ENCODE measurements at places on chromosomes 1 and 21. TPM values are rescaled to one million over a fixed set of nuclear protein-coding genes. Genes with fewer than 3 reads are reported as not detected.

DNA sequence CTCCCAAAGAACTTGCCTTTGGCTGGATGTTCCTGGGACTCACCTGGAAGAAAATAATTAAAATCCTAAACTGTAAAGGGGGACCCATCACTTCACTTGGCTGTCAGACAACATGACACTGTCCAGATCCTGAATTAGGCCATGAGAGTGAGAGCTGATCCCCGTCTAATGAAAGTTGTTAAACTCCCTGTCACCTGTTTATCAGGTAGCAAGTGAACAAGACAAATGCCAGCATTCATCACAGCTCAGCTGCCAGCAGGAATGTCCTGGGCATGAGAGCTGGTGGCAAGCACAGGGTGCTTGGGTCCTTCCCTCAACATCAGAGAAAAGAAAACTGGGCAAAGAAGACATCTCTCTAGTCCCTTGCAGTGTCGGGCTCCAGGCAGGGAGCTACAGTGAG lies 23.8 kb downstream of the PMVK start:
- H3K27me3 ChIP-seq: no peaks in the 10 kb centered on the region
- no peak overlapping the region for H3K4me3 ChIP-seq
- peaks cover 12% of the 10 kb centered on the region for H3K36me3 ChIP-seq
- no peak overlapping the region for H3K27ac ChIP-seq
- H3K4me1 ChIP-seq: no peaks in the 10 kb centered on the region

DNA sequence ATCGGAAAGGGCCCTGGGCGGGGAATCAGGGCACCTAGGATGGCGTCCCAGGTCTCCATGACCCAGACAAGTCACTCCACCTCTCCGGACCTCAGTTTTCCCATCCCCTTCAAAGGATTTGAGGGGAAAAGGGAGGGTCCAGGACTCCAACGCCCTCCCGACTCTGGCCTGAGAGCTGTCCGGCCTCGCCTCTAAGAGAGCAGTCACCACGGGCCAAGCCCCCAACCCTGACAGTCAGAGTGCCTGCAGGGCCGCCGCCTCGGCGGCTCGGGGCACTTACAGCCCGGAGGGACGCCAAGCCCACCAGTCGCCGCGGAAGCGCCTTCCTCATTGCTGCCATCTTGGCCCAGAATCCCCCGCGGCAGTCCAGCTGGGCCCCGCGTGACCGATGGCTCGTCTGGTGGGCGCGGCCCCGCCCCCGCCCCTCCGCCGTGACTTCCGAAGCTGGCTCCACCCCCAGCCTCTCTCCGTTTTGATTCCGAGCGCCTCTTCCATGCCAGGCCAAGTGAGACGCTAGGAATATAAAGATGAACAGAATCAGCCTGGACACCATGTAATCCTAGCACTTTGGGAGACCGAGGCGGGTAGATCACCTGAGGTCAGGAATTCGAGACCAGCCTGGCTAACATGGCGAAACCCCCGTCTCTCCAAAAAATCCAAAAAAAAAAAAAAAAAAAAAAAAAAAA lies at the start of gene HMGCL:
Gene HMGCL, minus strand, starts transcription at position 354 of the 686 bp plus-strand sequence. Its CDS starts 14 bp downstream, at position 340.
- H3K4me3 ChIP-seq: peak within 1 kb of the TSS; percentile 92
- H3K27me3 ChIP-seq: no peaks in the 10 kb centered on the region
- DNase-seq: peak; percentile 91
- H3K27ac ChIP-seq: peak within 1 kb of the TSS; percentile 93

- peaks cover 2% of the 10 kb centered on the region for H3K4me1 ChIP-seq
- H3K27ac ChIP-seq: no peak overlapping the region
- no peaks in the 10 kb centered on the region for H3K36me3 ChIP-seq
- DNase-seq: no peak
- no peaks in the 10 kb centered on the region for H3K27me3 ChIP-seq
Measured at GRCh38 chr1:109208836-109209463, 4.8 kb upstream of the SARS1 start.

DNA sequence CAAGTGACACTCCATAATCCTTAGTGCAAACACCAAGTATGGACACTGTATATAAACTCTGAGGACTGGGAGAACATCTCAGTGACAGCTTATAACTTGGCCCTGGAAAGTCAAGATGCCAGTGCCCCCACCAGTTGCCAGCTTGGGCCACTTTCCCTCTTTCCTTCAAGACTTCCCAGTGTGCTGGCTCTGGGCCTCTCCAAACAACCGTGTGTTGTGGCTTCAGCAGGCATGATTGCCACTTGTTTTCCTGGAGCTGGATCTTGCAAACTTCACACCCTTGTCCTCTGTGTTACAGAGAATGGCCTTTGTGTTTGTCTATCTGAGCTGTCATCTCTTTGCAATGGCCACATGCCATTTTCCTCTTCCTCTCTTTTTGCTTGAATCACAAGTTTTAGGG lies 37.0 kb downstream of the CCDC185 start:
- no peaks in the 10 kb centered on the region for H3K4me1 ChIP-seq
- H3K27ac ChIP-seq: no peak overlapping the region
- no peak overlapping the region for H3K4me3 ChIP-seq
- DNase-seq: no peak
- H3K36me3 ChIP-seq: no peaks in the 10 kb centered on the region

- H3K4me3 ChIP-seq: no peak overlapping the region
- no peak for DNase-seq
Measured at GRCh38 chr1:178580876-178581275, 68.0 kb downstream of the TEX35 start.

DNA sequence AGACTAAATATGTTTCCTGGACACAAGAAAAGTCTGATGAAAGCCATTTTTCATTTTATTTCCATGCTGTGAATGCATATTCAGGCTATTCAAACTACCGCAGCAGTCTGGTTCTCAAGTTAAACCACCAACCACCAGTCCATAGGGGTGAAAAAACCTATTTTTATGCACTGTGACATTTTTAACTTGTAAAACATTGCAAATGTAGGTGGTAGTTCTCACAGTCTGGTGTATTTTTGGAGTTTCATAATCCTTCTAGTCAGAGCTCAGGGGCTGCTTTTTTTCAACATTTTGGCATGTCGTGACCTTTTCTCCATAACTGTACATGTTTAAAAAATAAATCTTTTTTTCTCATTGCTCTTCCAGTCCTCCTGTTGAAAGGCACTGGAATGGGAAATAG lies 907.6 kb upstream of the ADGRL2 start:
- H3K36me3 ChIP-seq: no peaks in the 10 kb centered on the region
- no peak for DNase-seq
- no peak overlapping the region for H3K4me3 ChIP-seq
- no peaks in the 10 kb centered on the region for H3K4me1 ChIP-seq

- peak overlapping the region; percentile 89 for H3K27ac ChIP-seq
- peaks cover 9% of the 10 kb centered on the region for H3K36me3 ChIP-seq
- H3K4me1 ChIP-seq: peaks cover 82% of the 10 kb centered on the region
- H3K4me3 ChIP-seq: peak overlapping the region; percentile 82
Measured at GRCh38 chr1:54356680-54357147, 49.5 kb downstream of the SSBP3 start.

DNA sequence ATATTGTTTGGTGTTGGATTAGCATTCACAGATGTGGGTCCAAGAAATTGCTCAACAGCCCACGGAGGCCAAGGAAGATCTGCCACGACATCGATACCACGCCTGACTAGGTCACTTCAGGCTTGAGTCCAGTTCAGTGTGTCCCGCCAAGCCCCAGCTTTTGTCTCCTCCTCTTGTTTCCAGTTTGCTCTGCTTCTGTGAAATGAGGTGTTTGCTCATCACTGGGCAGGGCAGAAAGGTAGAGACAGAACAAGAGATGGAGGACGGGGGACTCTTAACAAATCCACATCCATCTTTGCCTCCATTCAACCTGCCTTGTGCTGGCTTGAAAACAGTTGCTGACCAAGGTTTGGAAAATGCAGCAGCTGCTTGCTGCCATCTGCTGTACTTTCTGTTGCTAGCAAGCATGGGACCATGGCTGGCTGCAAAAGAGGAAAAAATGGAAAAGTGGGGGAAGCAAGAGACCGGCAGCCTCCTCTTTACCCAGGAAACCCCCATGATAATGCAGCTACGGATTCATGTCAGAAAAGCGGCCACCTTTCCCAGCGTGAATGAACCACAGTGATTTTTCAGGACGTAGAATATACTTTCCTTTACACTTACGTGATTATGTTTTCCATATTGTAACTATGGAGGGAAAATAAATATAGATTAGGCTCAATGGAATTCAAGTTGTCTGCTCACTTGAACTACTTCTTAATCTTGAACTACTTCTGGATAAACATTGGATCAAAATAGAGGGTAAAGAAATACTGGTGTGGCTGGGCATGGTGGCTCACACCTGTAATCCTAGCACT lies 80.2 kb upstream of the GREM2 start:
- no peak overlapping the region for H3K27ac ChIP-seq
- no peaks in the 10 kb centered on the region for H3K36me3 ChIP-seq
- DNase-seq: no peak
- H3K4me1 ChIP-seq: peaks cover 6% of the 10 kb centered on the region
- peaks cover 3% of the 10 kb centered on the region for H3K27me3 ChIP-seq
- H3K4me3 ChIP-seq: no peak overlapping the region

DNA sequence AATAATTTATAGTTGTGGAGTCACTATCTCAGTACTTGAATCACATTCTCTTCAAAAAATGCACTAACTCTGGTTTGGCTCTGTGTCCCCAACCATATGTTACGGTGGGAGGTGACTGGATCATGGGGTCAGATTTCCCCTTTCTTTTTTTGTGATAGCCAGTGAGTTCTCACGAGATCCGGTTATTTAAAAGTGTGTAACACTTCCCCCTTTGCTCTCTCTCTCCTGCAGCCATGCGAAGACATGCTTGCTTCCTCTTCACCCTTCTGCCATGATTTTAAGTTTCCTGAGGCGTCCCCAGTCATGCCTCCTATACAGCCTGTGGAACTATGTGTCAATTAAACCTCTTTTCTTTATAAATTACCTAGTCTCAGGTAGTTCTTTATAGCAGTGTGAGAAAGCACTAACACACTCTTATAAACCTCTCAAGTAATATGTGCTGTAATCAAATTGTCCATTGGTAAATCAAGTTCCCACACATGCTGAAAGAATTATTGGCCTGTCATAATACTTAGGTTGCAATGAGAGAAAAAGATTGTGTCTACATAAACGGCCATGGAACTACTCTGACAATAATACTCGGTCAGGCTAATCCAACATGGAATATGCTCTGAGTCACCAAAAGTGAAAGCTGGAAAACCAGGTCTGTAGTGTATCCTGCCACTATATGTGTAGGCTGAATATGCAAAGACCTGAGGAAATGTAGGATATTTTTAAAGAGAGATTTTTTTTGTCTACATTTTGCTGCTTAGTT lies 107.5 kb downstream of the SLC44A5 start:
- no peak overlapping the region for H3K4me3 ChIP-seq
- no peak overlapping the region for H3K27ac ChIP-seq
- H3K4me1 ChIP-seq: no peaks in the 10 kb centered on the region
- no peaks in the 10 kb centered on the region for H3K27me3 ChIP-seq
- DNase-seq: no peak

The NLRP3 gene
- 8.5 TPM for total RNA-seq

The GPR37L1 gene
- total RNA-seq: not detected

GRCh38 chr1:84089867-84090266 lies 54.2 kb upstream of the PRKACB start:
- no peak for DNase-seq
- H3K27ac ChIP-seq: peak overlapping the region; percentile 59
- H3K4me1 ChIP-seq: peaks cover 33% of the 10 kb centered on the region
- H3K36me3 ChIP-seq: peaks cover 5% of the 10 kb centered on the region
- H3K4me3 ChIP-seq: peak overlapping the region; percentile 1
- no peaks in the 10 kb centered on the region for H3K27me3 ChIP-seq

The ADAMTSL4 gene
- 0.06 TPM for total RNA-seq

DNA sequence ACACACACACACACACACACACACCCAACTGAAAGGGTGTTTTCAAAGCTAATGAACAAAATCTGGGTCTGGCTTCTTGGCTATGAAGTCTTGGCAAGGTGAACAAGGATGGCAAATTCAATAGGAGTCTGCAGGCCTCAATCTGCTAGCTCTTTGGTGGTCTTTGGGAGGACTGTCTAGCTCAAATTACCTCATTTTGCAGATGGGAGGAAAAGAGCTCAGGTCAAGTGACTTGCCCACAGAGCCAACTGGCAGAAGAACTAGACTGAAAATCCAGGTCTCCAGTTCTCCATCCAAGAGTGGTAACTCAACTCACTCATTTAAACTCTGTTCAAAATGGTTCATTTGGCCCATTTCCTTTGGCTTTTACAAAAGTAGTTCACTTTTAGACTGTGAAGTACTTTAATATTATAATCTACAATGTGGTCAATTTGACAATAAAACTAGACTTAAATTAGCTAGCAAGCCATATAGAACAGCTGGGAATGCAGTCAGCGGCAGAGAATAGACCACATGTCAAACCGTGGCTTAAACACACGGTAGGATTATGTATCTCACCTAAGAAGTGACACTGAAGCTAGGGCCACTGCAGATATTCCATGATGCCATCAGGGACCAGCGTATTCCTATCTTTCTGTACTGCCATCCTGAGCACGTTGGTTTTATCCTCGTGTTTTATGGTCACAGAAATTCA lies 112.9 kb downstream of the APP start:
- H3K27ac ChIP-seq: no peak overlapping the region
- peaks cover 3% of the 10 kb centered on the region for H3K4me1 ChIP-seq
- peaks cover 8% of the 10 kb centered on the region for H3K36me3 ChIP-seq
- no peak for DNase-seq
- no peak overlapping the region for H3K4me3 ChIP-seq
- no peaks in the 10 kb centered on the region for H3K27me3 ChIP-seq

DNA sequence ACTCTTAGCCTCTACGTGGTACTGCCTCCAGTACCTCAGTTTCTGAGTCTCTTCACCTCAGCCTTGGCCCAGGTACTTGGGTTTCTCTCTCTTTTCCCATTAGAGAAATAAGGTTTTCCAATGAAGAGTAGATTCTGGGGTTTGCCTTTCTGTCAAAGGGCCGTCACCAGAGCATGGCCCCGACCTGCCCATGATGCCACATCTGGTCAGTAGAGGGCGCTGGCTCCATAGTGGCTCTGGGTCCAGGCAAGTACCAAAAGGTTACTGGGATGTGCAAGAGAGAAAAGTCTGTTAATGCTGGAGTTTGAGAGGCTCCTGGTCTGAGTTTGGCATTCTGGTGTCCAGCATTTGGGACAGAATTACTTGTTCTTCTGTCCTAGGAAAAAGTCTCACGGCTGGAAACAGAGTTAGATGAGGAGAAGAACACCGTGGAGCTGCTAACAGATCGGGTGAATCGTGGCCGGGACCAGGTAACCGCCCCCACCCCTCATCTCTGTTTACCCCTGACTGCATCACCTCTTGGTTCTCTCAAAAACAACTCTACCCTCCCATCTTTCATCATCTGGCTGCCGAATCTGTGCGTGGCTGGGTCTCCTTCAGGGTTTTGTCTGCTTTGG lies 5.3 kb upstream of the TUFT1 start:
- H3K27me3 ChIP-seq: no peaks in the 10 kb centered on the region
- H3K27ac ChIP-seq: no peak overlapping the region
- no peak overlapping the region for H3K4me3 ChIP-seq
- DNase-seq: peak; percentile 75
- no peaks in the 10 kb centered on the region for H3K36me3 ChIP-seq

GRCh38 chr1:85480566-85480965 lies 15.6 kb upstream of the DDAH1 start:
- no peak overlapping the region for H3K4me3 ChIP-seq
- no peak for DNase-seq
- H3K27me3 ChIP-seq: peaks cover 13% of the 10 kb centered on the region
- H3K36me3 ChIP-seq: no peaks in the 10 kb centered on the region
- H3K27ac ChIP-seq: no peak overlapping the region
- peaks cover 2% of the 10 kb centered on the region for H3K4me1 ChIP-seq

The CMPK1 gene
- 102 TPM for total RNA-seq

- H3K27me3 ChIP-seq: peaks cover 3% of the 10 kb centered on the region
- H3K27ac ChIP-seq: no peak overlapping the region
- no peak overlapping the region for H3K4me3 ChIP-seq
- no peaks in the 10 kb centered on the region for H3K4me1 ChIP-seq
Measured at GRCh38 chr1:67583462-67583950, 101.5 kb upstream of the GADD45A start.

- peaks cover 19% of the 10 kb centered on the region for H3K4me1 ChIP-seq
- no peaks in the 10 kb centered on the region for H3K27me3 ChIP-seq
- no peak overlapping the region for H3K4me3 ChIP-seq
- no peak for DNase-seq
- no peaks in the 10 kb centered on the region for H3K36me3 ChIP-seq
- peak overlapping the region; percentile 8 for H3K27ac ChIP-seq
Measured at GRCh38 chr1:235946571-235946981, 79.9 kb upstream of the LYST start.

The GPATCH2 gene
- total RNA-seq: 7.5 TPM

Data from activated naive CD8-positive, alpha-beta T cell treated with anti-CD3 and anti-CD28 coated beads for 36 hours (primary cell).